Inflammatory macrophage (primary cell): ENCODE measurements at places on chromosomes 16 and 17.

DNA sequence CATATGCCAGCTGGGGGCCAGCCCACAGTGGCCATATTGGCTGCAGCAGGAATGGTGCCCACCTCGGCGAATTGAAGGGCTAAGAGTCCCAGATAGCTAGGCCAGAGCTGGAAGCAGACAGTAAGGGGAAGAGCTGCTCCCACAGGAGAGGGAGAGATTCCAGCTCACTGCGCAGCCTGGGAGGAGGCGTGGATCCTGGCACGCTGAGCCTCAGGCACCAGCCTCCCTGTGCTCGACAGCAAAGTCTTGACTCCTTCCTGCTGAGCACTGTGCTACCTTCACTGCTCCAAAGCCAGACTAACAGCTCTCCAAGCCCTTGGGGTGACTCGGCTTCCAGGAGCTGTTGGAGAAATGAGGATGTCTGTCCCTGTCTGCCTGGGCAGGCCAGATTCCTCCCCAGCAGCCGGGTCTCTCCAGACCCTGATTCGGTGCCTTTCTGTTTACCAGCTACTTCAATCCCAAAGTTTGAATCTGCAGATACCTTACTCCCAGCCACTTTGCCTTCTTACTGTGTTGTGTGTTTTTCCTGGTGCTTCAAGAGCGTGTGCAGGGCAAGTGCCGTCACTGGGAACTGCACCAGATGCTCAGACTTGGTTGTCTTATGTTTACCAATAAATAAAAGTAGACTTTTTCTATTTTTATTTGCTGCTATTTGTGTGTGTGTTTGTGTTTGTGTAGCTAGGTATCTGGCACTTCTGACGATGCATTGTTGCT is 9.1 kb downstream of the CBX2 start:
- no peak for DNase-seq

- DNase-seq = no peak
These were observed 76.6 kb downstream of the MAP2K4 start for GRCh38 chr17:12097326-12097725.

GRCh38 chr17:81867991-81868673 is 3.0 kb downstream of the ARHGDIA start:
- DNase-seq = no peak

- peak; percentile 62 for DNase-seq
These were observed 31.8 kb downstream of the TMEM235 start for GRCh38 chr17:78263063-78263735.

DNA sequence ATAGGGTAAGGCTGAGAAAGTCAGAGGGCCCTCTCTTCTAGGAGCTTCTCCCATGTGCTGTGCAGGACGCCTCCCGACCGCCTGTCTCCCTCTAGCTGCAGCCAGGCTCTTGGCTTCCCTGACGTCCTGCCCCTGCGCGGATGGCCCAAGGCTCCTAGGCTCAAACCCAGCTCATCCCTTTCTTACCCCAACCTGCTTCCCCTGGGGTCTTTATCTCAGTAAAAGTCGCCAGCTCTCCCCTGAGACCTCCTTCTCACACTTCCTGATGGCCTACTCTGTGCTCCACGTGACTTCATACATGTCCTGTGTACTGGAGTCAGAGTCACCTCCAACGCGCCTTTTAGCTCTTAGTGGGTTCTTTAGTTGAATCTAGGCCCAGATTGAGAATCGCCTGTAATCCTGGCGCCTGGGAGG is 1.1 kb upstream of the ZNF747 start:
- peak; percentile 80 for DNase-seq

DNA sequence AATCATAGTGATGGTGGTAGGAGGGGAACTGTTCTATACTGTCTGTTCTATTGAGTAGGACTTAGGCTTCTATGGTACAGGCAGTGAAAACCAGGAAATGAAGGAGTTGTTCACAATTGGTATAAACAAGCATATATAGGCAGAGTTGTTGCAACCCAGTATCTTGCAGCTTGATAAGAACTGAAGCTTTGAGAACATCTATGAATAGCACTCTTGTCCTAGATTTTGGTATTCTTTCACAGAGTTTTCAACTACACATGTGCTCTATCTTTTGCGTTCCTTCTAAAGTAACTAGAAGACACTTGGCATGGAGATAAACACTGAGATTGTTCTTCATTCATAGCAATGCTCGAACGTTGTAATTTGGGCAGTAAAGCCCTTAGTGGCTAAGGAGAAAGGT is 91.8 kb downstream of the KCNJ2 start:
- no peak for DNase-seq

GRCh38 chr16:71501547-71501946 is 12.4 kb upstream of the ZNF19 start:
- no peak for DNase-seq

DNA sequence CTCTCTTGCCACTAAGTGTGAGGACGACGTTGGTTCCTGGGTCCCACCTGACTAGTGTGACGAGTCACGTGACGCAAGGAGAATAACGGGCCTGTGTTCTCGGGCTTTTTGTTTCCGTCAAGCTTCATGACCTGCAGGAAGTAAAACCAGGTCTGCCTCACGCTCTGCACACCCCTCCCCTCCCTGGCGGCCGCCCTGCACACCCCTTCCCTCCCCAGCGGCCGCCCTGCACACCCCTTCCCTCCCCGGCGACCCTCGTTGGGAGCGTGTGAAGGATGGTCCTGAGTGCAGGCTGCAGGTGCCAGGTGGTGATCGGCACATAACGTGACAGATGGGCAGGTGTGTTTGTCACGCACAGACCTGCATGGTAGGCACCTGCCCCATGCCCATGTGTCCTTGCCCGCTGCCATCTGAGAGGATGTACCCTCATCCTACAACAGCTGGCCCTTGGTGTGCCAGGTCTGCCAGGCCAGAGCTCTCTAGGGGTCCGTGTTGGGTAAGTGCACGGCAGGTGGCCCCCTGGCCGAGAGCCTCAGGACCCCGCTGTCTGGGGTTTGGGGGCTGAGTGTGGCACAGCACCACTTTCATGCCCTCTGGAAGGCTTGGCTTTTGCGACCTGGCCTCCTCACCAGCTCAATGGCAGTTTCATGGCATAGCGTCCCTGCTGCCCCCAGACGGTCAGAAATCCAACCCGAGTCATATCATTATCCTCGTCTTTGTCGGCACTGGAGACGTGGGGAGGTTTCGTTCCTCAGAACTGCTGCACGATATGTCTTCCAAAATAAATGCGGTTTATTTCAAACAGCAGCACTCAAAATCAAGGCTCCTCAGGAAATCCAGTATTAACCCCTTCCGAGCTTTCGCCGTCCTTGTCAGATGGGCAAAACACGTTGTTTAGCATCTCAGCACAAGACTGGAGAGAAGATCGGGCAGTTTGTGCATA is 191.8 kb upstream of the CHMP6 start:
- DNase-seq = no peak

GRCh38 chr17:74249590-74250270 is 24.3 kb upstream of the DNAI2 start:
- no peak for DNase-seq

- no peak for DNase-seq
These were observed at the start of gene CA4 for GRCh38 chr17:60149691-60150582. Gene CA4 (plus strand): TSS chr17:60149973. CDS start chr17:60150035, 62 bp downstream.

DNA sequence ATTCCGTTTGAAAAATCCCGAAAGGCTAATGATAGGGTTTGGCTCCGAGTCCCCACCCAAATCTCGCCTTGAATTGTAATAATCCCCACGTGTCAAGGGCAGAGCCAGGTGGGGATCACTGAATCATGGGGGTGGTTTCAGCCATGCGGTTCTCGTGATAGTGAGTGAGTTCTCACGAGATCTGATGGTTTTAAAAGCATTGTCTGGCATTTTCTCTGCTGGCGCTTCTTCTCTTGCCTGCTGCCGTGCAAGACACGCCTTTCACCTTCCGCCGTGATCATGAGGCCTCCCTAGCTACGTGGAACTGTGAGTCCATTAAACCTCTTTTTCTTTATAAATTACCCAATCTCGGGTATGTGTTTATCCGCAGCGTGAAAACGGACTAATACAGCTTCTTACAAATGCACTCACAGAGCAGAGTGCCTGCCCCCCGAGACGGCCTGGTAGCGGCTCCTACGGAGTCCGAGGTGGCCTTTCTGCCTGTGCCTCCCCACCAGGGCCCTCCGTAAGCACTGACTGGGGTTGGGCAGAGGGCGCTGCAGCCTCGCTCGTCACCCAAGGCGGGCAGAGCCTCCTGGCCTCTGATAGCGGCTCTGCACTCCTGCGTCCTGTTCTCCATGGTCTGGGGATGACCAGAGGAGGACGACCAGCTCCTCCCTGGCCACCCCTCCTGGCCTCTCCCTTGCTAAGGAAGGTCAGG is 131.7 kb downstream of the FOXL1 start:
- no peak for DNase-seq

- no peak for DNase-seq
These were observed 146.6 kb downstream of the SKAP1 start for GRCh38 chr17:48283411-48283810.

- no peak for DNase-seq
These were observed 94.0 kb upstream of the METRNL start for GRCh38 chr17:82985428-82985805.

- peak; percentile 47 for DNase-seq
These were observed 28.8 kb downstream of the MSI2 start for GRCh38 chr17:57284984-57285646.

DNA sequence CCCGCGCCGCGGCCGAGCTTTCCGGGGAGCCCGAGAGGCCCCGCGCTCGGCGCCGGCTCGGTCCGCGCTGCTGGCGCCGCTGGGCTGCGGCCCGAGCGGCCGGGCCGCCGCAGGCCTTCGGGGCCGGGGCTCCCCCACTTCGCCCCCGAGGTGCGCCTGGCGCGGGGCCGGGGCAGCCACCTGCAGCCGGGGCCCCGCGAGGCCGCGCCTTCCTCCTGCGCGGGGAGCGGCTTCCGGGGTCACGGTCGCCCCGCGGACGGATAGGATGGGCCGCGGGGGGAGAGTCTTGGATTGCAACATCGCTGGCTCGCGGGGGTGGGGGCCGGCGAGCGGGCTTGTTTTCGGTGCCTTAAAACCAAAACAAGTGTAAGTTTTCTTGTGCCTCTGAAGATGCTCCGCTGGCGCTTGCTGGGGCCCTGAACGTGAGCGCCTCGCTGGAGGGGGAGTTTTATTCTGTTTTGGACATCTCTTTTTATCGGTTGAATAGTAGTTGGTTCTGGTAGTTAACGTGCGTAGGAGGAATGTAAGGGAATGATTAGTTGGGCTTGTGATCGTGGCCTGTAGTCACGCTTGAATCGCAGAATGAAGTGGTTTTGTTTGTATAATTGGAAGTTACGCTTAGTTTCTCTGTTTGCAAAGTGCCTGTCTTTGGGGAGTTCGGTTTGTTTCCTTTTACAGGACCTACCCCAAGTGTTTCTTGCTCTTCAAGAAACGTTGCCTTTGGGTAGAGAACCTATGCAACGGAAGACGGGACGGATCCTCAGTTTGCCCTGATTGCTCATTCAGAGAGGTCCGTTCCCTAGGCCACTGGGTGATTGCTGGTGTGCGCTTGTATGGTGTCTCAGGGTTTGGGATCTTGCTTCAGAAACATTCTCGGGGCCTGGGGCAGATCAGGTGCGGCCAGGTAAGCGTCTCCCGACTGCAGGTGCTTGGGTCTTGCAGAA is 724 bp downstream of the UBE2I start:
- peak; percentile 57 for DNase-seq

DNA sequence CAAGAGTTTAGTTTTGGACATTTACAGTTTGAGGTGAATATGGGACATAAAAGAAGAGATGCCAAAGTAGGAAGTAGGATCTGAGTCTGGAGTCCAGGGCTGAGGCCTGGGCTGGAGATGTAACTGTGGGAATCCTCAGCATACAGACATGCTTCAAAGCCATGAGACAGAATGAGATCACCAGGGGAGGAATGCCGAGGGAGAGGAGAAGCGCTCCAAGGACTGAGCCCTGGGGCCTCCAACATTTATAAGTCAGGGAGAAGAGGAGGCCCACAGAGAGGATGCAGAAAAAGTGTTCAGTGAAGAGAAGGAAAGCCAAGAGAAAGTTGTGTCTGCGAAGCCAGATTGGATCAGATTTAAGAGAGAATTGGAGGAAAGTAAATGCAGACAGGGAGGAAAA is 277.5 kb upstream of the MYOCD start:
- no peak for DNase-seq

- peak; percentile 7 for DNase-seq
These were observed 11.5 kb downstream of the COX10 start for GRCh38 chr17:14080847-14081251.

DNA sequence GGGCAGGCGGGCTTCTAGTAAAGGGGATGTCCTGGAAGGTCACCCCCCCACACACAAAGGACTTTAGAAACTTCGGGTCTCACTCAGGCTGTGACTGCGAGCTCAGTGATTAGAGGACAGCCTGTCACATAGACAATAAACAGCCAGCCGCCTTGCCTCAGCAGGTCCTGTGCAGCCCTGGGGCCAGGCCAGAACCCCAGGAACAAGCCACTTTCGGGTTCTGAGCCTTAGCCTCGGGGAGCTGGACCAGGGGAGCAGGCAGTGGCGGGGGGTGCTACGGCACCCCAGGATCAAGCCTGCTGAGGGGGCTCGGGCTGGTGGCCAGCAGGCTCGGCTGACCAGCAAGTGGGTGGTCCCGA is 1.1 kb downstream of the GAS7 start:
- no peak for DNase-seq

GRCh38 chr16:66911112-66911511 is 7.6 kb downstream of the CDH16 start:
- no peak for DNase-seq

DNA sequence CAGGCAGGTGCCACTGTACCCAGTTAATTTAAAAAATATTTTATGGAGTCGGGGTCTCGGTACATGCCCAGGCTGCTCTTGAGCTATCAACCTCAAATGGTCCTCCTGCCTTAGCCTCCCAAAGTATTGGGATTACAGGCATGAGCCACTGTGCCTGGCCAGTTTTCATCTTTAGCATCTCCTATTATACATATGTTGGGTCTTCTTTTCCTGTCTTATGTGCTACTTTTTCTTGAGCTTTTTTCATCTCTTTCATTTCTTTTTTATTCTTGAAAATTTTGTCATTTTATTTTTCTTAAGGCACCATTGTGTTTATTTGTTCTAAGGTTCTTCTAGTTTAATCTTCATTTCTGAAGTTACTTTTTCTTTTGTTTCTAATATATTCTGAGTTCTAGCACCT is 20.7 kb downstream of the BANP start:
- no peak for DNase-seq

- no peak for DNase-seq
These were observed 27.5 kb upstream of the NPTX1 start for GRCh38 chr17:80503921-80504320.

DNA sequence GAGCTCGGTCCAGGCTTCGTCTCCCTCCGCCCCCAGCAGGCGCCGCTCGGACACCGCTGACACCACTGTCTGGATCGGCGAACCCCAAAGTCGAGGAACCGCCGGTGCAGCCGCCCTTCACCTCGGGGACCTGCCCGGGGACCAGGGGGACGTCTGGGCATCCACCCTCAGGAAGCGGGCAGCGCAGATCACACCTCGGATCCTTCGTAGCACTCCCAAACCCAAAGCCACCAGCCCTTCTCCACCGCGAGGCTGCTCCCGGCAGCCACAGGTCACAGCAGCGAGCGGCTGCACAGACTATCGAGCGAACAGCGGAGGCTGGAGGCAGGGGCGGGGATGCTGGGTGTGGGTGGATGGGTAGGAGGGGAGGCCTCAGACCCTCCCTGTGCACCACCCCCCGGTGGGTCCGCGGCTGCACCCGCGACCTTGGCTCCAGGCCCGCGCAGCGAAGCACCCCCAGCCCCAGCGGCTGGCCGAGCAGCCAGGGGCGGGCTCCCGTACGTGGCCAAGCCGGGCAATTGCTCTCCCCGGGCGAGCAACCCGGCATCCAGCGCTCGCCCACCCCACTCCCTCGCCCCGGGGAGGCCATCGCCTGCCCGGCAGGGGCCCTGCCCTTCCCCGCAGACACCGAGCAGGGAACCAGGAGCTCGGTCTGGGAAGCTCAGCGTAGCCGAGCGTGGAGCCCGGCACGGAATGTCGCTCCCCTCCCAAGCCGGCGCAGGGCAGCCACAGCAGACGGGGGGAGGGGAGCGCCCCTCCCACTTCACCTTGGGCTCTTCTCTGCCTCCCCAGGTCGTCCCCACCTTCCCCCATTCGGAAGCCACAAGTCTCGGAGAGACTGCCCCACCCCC is 1.0 kb downstream of the SDK2 start:
- peak; percentile 15 for DNase-seq
